ENCODE measurements at places on chromosomes 1 and 21.

- no peak for DNase-seq
Observed at GRCh38 chr1:71687376-71687775, 595.0 kb downstream of the NEGR1 start.

DNA sequence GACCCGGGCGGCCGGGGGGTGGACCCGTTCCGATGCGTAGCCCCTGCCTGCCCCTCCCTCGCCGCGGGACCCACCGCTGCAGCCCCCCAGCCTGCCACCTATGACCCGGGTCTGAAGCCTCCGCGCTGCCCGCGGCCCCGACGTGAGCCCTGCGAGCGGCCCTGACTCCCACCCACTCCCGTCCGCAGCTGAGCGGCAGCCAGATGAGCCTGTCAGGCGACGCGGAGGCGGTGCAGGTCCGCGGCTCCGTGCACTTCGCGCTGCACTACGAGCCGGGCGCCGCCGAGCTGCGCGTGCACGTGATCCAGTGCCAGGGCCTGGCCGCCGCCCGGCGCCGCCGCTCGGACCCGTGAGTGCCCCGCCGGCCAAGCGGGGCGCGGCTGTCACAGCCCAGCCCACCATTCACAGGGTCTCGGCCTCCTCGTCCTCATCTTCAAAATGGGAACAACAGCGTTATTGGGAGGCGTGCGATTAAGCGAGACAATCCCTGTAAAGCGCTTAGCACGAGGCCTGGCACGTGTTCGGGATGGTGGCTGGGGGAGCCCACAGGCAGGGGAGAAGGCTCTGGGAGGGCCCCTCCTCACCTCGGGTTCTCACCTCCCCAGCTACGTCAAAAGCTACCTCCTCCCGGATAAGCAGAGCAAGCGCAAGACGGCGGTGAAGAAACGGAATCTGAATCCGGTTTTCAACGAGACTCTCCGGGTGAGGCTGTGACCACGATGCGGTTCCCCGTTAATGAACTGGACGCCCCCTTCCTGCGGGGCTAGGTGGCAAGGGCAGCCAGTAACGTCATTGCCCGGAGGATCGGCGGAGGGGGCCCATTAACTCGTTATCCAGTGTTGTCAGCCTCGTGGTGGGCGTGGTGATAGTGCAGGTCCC lies 8.2 kb downstream of the SYTL1 start:
- DNase-seq, result no peak

DNA sequence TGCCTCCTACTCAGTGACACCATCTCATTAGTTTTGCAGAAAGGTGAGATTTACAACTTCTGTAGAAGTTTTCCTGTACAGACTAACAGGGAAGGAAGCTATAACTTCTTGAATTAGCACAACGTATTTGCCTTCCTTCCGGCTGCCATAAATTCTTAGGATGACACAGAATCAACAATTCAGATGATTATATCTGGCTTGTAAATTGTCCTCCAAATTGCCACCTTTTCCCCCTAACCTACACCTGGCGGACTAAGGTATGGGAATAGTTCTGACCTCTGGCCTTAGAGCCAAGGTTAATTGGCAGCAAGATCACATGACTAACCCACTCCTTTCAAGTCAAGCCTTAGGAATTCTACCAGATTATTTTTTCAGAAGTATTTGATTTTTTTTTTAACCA lies 284.3 kb downstream of the LMO4 start:
- no peak for DNase-seq

- DNase-seq, result no peak
Observed at GRCh38 chr1:203807196-203807595, 11.8 kb downstream of the ZBED6 start.

Measured in CD4-positive, alpha-beta T cell treated with Interleukin-21 for 1 hour (primary cell).